ENCODE measurements at places on chromosomes 5 and 9.
A peak's percentile ranks its signal among the peaks of the same experiment; 100 is the strongest.

DNA sequence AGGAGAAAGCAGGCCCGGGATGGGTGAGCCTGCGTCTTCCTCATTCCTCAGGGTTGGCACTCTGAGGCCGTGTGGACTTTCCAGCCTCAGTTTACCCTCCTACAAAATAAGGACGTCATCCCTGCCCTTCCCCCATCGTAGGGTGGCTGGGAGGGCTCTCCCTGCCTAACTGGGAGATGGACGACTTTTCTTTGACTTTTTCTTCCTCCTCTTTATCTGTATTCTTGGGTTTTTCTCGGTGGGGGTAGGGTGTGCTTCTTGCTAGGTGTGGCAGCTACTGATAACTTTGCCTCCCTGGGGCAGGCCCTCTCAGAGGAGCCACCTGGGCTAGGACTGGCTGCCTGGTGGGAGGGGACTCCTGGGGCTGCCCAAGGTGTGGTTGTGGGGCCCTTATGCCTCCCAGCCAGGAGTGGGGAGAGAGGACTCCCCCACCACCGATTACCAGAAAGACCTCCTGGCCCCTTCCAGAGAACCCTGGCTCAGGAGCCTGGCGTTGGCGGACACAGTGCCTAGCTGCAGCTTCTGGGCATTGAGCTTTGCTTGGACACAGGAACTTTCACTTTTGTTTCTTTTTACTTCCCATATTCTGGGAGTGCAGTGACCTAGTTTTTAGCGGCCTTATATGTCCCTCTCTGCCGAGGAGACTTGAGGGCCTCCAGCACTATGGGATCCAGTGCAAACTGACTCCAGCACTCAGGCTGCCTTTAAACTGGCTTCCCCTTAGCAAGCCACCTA is 6.1 kb downstream of the GLIPR2 start:
- no peak for DNase-seq

DNA sequence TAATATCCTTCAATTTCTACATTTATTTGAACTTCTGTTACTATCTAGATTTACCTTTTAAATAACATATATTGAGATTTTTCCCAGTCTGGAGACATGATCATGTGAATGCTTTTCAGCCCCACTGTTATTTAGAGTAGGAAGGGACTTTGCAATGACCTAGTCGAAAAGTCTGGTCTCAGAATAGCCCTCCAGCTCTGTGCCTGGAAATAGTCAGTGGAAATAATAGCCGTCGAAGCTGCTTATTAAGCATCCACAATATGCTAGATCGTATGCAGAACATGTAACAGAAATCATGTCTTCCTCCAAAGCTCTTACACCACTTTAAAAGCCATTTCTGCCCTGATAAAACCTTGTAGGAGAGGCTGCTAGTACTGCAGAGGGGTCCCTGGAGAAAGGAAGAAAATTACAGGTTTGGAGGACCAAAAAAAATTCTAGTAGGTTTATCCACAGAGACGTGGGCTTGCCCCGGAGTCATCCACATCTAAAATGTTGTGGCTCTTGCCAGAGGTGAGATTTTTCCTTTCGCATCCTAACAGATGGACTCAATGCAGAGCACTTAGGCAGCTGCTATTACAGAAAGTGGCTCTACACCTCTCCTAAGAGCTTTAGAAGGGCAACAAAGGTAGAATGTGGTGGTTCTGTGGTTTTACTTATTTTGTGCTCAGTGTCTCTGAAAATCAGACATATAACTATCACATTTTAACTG is 2.5 kb upstream of the FGF1 start:
- no peak for DNase-seq

DNA sequence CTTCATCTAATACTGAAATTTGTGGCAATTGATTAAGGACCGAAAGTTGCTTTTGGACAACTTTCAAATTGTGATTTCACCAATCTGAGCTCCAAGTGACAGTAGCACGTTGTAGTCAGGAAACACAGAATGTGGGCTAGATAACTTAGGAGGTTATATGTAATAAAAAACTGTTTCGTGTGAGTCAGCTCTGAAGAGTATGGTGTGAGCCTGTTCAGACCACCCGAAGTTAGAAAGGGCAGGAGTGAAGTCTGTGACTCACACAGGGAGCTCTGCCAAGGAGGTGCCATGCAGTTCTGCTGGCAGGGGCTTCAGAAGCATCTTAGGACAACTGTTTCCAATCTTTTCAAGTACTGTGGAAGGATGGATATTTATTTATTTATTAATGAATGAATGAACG is 16.4 kb upstream of the ZBTB34 start:
- DNase-seq = peak; percentile 73

GRCh38 chr9:96192710-96193109 is 109.3 kb downstream of the HSD17B3 start:
- no peak for DNase-seq

DNA sequence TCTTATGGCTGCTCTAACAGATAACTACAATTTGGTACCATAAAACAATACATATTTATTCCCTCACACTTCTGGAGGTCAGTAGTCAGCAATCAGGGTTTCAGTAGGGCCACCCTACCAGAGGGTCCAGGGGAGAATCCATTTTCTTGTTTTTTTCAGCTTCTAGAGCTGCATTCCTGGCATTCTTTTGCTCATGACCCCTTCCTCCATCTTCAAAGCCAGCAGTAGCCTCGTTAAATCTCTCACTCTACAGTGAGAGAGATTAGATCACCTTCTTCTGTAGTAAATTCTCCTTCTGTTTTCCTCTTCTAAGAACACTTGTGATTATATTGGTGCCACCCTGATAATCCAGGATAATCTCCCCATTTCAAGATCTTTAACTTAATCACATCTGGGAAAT is 187.4 kb downstream of the RFK start:
- DNase-seq = no peak

All from fibroblast of skin of right biceps (primary cell).